ENCODE measurements at places on chromosomes 4 and X.

DNA sequence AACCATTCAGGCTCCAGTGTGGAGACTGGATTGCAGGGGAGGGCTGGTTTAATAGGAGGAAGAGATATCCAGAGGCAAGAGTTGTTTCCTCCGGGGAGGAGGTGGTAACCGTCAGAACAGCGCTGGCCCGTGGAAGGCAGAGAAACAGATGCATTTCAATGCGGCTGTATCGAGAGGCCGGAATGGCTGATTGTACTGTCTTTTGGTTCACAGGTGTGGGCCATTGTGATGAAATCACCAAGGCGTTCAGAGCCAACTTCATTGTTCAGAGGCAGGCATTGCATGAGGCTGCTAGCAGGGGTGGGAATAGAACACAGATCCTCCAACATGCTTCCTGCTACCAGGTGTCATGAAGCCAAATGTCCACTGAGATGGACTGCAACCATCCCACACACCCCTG is 53.0 kb downstream of the SHOX start:
- no peak for DNase-seq

DNA sequence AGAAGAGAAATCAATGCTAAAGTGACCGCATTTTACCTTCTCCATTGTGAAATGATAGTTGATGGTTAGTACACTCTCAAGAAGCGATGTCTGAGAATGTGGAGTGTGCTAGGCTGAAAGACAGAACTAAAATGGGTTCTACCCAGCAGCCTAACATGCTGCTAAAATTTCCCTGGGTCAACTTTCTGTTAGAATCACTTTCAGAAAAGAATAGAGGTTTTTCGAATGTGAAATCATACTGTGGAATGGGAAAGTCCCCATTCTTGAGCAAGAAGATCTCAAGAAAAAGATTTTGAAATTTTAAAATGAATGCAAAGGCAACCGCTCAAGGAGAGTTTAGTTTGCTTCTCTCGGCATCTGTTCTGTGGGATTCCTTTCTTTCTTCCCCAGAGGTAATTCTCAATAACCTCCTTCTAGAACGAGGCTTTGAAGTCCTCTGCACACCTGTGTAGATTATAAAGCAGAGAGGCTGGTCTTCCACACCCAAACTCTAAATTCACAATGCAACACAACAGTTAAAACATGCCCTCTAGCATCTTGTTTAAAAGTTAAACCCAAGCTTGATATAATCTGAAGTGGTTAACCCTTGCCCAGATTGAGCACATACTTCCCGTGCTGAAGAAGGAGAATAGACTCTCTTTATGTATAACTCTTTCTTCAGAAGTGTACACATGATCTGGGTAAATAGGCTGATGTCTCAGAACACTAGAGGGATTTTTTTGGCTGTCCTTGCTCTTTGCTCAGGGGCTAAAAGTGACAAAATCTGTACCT is 208.7 kb upstream of the KLF3 start:
- DNase-seq, result no peak

DNA sequence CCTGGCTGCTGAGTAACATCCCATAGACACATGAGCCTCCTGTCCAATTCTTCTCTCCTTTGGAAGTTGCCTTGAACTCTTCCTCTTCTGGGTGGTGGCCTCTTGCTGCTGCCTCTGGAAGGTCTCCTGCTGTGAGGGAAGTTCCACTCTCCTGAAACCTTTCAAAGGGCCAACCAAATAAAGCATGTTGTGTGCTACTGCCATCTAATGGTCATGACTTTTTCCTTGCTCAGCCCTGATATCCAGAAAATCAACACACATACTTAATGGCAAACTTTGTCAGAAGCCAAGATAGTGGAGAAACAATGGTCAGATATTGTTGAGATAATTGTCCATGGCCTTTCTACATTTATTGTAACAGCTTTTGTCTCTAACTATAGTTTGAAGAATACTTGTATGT is 19.1 kb upstream of the ZXDA start:
- no peak for DNase-seq

DNA sequence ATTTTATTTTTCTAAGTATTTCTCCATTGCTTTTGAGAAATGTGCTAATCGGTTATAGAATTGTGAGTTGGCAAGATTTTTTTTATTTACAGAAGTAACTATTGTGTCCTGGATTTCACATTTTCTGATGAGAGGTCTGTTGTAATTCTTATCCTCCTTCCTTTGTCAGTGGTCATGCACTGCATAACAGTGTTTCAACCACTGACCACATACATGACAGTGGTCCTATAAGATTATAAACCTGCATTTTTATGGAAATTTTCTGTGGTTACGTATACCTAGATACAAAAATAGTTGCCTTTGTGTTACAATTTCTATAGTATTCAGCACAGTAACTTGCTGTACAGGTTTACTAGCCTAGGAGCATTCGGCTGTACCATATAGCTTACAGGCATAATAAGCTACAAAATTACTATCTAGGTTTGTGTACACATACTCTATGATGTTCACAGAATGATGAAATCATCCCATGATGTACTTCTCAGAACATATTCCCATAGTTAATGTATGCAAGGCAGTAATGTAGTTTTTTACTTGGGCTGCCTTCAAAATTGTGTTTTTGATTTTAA is 47.8 kb downstream of the APELA start:
- DNase-seq, result no peak

- DNase-seq, result peak; percentile 69
Observed at GRCh38 chr4:48268956-48269860, at the start of gene TEC. Gene TEC (minus strand): TSS chr4:48269838. CDS start chr4:48228614, 41,224 bp downstream.

- DNase-seq, result no peak
Observed at GRCh38 chr4:147773261-147774184, 41.6 kb downstream of the ARHGAP10 start.

DNA sequence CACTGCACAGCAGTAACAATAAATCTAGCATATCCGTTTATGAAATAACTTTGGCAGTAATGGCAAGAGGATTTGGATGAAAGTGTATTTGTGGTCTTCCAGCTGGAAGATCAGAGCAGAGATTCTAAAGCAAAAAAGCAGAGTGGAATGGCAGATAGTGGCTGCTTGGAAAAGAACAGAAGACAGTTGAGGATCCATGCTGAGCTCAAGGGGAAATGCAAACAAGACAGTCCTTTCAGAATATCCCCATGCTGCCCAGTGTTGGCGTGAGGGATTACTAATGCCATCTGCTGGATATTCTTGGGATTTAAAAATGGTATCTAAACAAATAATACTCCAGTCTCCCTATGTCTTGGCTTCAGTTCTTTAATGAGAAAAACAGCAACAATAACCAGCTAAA is 629.1 kb upstream of the ATOH1 start:
- DNase-seq, result peak; percentile 52

DNA sequence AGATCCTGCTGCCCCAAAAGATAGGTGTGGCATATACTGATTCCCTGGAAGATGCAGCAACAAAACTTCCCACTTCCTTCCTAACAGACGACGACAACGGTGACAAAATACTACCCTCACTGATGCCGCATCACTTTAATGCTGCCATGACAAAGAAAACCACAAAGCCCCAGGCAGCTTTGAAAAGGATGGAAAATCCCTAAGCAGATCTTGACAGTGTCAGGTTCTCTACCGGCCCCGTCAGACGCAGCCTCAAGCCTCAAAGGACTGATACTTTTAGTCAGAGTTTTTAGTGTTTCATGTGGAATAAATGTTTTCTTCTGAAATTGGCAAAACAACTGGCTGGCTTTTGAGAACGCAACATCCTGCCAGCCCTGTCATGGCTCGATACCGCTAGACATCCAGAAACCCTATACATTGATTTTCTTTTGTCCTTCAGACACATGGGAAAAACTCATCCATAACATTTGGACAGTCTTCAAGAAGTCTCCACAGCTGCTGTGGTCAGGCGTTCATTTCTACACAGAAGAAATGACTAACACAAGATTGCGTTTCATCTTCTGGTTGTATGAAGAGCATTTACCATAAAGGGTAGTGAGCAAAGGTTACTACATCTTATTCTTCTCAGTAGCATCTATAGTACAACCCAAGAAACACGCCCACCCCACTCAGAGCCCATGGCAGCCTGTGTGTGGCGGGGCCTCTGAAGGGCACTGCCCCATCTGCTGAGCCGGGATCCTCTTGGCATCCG is 60.1 kb downstream of the GATB start:
- no peak for DNase-seq

DNA sequence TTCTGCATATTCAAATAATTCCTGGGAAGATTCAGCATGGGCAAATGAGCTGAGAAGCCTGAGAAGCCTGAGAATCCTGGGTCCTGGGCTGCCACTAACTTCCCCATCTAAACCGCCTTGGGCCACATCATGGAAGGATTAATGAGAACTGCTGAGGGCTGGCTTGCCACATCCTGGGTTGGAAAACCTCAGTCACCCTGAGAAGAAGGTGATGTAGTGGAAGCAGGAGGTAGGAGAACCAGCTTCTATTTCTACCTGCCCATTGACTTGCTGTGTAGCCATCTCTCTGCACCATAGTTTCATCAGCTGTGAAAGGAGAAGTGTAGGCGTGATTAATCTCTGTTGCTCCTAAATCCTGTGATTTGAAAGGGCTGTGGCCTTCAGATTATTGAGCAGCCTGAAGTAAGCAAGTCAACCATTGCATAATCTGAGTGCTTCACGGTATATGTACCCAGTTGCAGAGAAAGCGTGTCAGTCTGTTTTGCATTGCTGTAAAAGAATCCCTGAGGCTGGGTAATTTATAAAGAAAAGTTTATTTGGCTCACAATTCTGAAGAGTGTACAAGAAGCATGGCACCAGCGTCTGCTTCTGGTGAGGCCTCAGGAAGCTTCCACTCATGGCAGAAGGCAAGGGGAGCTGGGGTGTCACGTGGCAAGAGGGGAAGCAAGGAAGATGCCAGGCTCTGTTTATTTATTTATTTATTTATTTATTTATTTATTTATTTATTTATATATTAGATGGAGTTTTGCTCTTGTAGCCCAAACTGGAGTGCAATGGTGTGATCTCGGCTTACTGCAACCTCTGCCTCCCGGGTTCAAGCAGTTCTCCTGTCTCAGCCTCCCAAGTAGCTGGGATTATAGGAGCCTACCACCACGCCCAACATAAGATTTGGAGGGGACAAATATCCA is 140.9 kb upstream of the ATP6AP2 start:
- DNase-seq, result no peak

DNA sequence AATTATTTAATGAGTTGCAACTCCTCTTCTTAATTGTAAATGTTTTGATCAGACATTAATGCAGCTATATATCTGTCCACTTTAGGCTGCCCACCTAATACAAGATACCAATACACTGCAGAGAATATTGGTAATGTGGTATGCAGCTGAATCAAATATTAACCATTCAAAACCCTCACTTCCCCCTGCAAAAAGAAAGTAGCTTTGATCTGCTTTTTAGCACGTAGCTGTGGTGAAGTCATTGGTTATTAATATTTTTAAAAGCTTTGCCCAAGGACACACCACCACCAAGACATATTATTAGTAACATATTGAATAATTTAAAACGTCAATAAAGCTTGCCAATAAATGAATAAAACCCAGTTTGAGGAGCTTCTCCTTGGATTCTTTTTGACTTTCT is 28.6 kb upstream of the CYP2U1 start:
- DNase-seq, result no peak

GRCh38 chrX:20530406-20530921 is 263.8 kb upstream of the RPS6KA3 start:
- peak; percentile 61 for DNase-seq

Measured in ecto neural progenitor cell (in vitro differentiated cells).